Suppressor macrophage treated with lipopolysaccharide for 1 hour (primary cell): ENCODE measurements at places on chromosomes 2 and 18.

DNA sequence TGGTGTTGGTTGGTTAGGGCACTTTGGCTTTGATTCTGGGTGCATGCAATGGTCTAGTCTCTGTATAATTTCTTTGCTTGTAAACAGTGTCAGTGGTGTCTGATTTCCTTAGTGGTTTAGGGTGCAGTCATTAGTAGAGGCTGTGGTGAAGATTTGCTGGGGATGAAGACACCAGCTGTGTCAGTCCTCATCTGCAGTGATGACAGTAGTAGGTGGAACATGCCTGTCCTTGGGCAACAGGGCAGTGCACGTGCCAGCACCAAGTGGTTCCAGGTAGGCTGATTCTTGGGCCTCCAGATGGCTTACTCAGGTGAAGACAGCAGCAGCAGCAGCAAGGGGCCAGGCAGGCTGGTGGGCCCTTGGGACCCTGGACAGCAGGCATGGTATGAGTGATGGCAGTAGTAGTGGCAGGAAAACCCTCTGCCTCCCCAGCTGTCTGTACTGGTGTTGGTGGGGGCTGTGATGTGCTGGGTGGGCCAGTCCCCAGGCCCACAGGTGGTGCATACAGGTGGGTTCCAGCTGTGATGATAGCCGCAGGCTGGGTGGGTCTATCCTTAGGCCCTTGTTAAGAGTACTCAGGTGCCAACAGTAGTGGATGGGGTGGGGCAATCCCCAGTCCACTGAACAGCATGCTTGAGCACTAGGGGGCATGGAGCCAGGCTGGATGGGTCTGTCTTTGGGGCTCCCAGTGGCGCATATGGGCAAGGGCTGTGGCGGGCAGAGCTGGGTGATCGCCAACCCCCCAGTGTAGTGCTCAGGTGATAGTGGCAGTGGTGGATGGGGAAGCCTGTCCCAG lies 140.7 kb upstream of the THUMPD2 start:
- no peak for DNase-seq

DNA sequence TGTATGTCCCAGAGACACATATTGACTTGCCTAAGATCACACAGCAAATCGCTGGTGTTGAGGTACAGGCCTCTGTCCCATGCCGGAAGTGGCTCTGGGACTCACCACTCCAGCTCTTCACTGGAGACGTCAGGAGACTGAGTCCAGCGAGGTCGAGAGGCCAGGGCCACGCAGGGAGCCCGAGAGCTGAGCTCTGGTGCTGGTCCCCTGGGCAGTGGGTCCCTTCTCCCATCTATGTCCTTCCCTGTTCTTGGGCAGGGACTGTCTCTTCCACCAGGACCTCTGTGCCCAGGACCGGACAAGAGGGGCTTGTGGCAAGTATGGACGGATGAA lies 62.4 kb upstream of the TWIST2 start:
- no peak for DNase-seq

DNA sequence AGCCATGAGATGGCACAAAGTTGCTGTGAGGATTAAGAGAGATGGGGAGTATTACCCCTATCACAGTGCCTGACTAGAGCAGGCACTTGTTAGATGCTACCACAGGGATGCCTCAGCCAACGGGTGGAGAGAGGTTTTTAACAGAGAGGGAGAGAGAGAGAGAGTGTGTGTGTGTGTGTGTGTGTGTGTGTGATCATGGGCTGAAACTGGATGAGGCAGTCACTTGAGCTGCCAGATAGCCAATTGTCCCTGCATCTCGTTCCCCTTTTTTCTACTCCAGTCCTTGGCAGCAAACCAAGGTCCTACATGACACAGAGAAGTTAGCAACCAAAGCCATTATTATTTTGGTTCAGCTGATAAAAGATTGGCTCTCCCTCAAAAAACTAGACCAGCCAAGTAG lies 3.0 kb downstream of the CD8A start:
- DNase-seq, result peak; percentile 71

DNA sequence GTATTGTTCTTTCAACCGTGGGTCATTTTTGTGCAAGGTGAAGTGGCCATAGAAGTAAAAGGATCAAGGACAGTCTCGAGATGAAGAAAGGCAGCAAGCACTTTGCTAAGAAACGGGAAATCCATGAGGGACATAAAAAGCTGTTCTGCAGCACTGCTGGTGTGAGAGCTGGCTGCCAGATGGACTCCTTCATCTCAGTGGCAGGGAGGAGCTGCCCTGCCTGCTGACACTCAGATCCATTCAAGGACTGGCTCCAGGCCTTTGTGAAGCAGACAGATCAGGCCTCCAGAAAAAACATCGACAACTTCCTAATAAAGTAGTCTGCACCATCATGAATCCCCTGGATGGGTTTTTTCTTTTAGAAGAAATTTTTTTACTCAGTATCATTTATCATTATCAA lies 29.5 kb downstream of the RMC1 start:
- DNase-seq, result no peak

DNA sequence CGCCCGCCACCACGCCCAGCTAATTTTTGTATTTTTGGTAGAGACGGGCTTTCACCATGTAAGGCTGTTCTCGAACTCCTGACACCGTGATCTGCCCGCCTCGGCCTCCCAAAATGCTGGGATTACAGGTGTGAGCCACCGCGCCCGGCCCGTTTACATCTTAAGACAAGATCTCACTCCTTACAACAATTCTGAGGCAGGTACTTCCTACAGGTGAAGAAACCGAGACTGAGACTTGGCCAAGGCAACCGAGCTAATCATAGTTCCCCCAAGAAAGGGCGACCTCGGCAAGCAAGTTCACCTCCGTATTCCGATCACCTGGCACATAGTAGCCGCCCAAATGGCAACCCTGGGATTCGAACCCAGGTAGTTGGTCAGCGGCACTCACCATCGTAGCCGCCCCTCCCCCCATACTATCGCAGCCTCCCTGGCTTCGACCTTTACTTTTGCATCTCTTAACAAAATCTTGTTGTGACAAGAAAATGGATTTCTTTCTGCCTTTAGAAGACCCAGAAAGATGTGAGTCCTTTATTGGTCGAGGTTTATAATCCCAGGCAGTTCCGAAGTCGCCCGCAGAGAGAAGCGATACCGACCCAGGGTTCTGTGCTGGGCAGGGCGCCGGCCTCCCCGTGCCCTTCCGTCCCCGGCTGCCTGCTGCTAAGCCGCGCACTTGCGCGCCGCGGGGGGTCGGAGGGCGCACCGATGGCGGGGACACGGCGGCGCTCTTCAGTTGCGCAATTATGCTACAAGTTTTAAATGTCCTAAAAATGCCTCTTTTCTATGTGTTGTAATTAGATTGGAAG lies 1.1 kb upstream of the FZD5 start:
- peak; percentile 50 for DNase-seq

DNA sequence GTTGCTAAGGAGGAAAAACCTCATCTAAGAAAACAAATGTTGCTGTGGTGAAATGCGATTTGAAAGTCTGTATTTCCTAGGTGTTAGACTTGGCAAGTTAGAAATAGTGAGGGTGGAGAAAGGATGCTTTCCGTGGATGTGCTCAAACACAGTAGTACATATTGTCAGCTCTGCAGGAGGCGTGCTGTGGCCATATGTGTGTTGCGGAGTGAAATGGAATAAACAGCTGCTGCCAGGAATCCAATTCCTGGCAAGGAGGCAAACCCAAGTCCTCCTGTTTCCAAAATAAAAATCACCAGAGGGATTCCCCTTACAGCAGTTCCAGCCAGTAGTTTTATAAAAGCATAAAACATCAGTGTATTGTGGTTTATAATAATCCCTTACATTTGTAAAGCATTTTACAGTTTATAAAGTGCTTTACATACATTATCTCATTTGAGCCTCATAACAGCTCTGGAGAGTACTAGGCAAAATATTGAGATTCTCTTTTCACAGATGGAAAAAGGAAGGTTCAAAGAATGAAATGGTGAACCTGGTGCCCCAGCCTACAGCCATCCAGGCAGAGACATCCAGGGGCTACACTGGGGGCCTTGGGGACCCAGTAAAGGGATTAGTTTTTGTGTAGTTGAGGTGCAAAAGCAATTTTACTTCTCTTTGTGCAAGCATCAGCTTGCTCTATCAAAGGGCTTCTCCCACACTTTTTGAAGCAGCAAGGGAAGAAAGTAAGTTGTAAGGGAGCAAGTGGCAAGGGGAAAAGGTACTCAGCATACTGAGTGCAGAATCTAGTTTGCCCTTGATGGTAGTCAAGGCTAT lies 206.0 kb downstream of the AGPS start:
- DNase-seq, result no peak

GRCh38 chr2:203691149-203691548 lies 15.3 kb upstream of the CD28 start:
- no peak for DNase-seq

DNA sequence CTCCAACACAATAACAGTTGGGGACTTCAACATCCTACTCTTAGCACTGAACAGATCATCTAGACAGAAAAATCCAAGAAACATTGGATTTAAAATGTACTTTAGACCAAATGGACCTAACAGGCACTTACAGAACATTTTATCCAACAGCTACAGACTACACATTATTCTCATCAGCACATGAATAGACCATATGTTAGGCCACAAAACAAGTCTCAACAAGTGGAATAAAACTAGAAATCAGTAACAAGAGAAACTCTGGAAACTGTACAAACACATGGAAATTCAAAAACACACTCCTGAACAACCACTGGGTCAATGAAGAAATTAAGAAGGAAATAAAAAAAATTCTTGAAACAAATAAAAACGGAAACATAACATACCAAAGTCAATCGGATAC lies 117.5 kb downstream of the ACVR1 start:
- no peak for DNase-seq

- peak; percentile 84 for DNase-seq
Measured at GRCh38 chr2:62147610-62148301, 48.2 kb upstream of the B3GNT2 start.

GRCh38 chr18:15165048-15165447 lies 417.1 kb downstream of the ANKRD30B start:
- no peak for DNase-seq

- DNase-seq, result no peak
Measured at GRCh38 chr2:95122197-95122551, 566 bp upstream of the MRPS5 start.

GRCh38 chr18:48137374-48138081 lies 207.1 kb upstream of the SMAD2 start:
- peak; percentile 48 for DNase-seq
